ENCODE measurements at places on chromosomes 6 and 20. TPM values are rescaled to one million over a fixed set of nuclear protein-coding genes. Genes with fewer than 3 reads are reported as not detected.

Gene CBLN4
- total RNA-seq: not detected

Gene PI16
- total RNA-seq: 20.5 TPM

Gene NDUFAF4
- total RNA-seq: 33.3 TPM

Gene SNRPB2
- 61.9 TPM for total RNA-seq

Gene TRAPPC3L
- total RNA-seq: not detected

Gene POLR1C
- 30.7 TPM for total RNA-seq

Gene ZMYND8
- 109 TPM for total RNA-seq

Gene C6orf15
- total RNA-seq: not detected

Gene MUC22
- not detected for total RNA-seq

Gene AKAP12
- total RNA-seq: 70.1 TPM

Gene PTPN1
- 46.0 TPM for total RNA-seq

Gene CRYBG1
- total RNA-seq: 0.08 TPM

Gene VWA7
- 0.74 TPM for total RNA-seq

Gene SALL4
- total RNA-seq: 65.4 TPM

Gene BMP5
- total RNA-seq: 0.18 TPM

Gene MRAP2
- total RNA-seq: 5.1 TPM

Gene COL10A1
- not detected for total RNA-seq

Gene CGA
- total RNA-seq: not detected

Gene MOXD1
- total RNA-seq: 0.08 TPM

Gene OR2H1
- total RNA-seq: not detected

Gene SIGLEC1
- total RNA-seq: not detected

Gene SMAP1
- total RNA-seq: 40.4 TPM

Measured in endothelial cell (in vitro differentiated cells).